ENCODE measurements at places on chromosomes 1 and 21. TPM values are rescaled to one million over a fixed set of nuclear protein-coding genes. Genes with fewer than 3 reads are reported as not detected.

GRCh38 chr1:66852870-66853269, 51.8 kb upstream of the INSL5 start:
- no peak for DNase-seq

The CSRP1 gene
- total RNA-seq, result 256 TPM

The MRPS15 gene
- 57.7 TPM for total RNA-seq

GRCh38 chr1:91948501-91949355, 473 bp upstream of the BRDT start:
- DNase-seq, result no peak
